Tibial nerve (tissue), 4 donors: ENCODE measurements at places on chromosomes 7 and 10. TPM values are rescaled to one million over a fixed set of nuclear protein-coding genes. Genes with fewer than 3 reads are reported as not detected.
A peak's percentile ranks its signal among the peaks of the same experiment; 100 is the strongest.

TPK1 gene
- total RNA-seq: 18.8 TPM

RAPGEF5 gene
- total RNA-seq: 75.3 TPM

SUGCT gene
- total RNA-seq: 2.7 TPM

ZNF22 gene
- 24.1 TPM for total RNA-seq

GRCh38 chr7:92880212-92881090, 44.1 kb upstream of the CDK6 start:
- DNase-seq: peak; percentile 32
- H3K36me3 ChIP-seq: no peaks in the 10 kb centered on the region
- no peak overlapping the region for H3K4me3 ChIP-seq
- H3K27ac ChIP-seq: no peak overlapping the region
- no peaks in the 10 kb centered on the region for H3K27me3 ChIP-seq
- H3K4me1 ChIP-seq: no peaks in the 10 kb centered on the region

WEE2 gene
- total RNA-seq: not detected

- H3K4me3 ChIP-seq: no peak overlapping the region
- no peak for DNase-seq
- no peaks in the 10 kb centered on the region for H3K27me3 ChIP-seq
- H3K27ac ChIP-seq: peak overlapping the region; percentile 66
- no peaks in the 10 kb centered on the region for H3K36me3 ChIP-seq
These were observed 114.6 kb upstream of the MEOX2 start for GRCh38 chr7:15801041-15801440.

- no peaks in the 10 kb centered on the region for H3K36me3 ChIP-seq
- DNase-seq: no peak
- H3K27ac ChIP-seq: no peak overlapping the region
- no peaks in the 10 kb centered on the region for H3K4me1 ChIP-seq
- no peaks in the 10 kb centered on the region for H3K27me3 ChIP-seq
These were observed 6.6 kb upstream of the SGPL1 start for GRCh38 chr10:70809011-70809611.

CDC14C gene
- not detected for total RNA-seq

- no peaks in the 10 kb centered on the region for H3K36me3 ChIP-seq
- H3K4me1 ChIP-seq: peaks cover 7% of the 10 kb centered on the region
These were observed 3.5 kb upstream of the CCDC126 start for GRCh38 chr7:23593706-23594105.

DNA sequence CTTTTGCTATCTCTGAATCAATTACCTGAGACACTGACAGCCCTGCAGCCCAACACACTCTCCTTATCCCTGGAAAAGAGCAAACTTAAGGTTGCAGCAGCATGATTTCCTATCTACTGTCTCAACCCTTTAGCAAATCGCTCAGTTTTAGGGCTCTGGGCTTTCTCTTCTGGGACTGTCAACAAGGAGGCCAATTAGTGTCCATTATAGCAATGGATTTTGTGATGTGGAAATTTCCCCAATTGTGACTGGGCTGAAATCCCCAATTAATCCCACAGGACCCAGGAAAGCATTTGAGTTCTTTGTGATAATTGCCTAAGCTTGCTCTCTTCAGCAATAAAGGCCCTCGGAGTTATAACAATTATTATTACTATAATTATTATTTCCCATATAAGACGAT, 197.0 kb downstream of the ZNF438 start:
- no peak for DNase-seq
- no peak overlapping the region for H3K4me3 ChIP-seq
- H3K27me3 ChIP-seq: no peaks in the 10 kb centered on the region
- H3K4me1 ChIP-seq: no peaks in the 10 kb centered on the region
- H3K36me3 ChIP-seq: peaks cover 18% of the 10 kb centered on the region

- H3K36me3 ChIP-seq: no peaks in the 10 kb centered on the region
- no peak overlapping the region for H3K27ac ChIP-seq
- no peaks in the 10 kb centered on the region for H3K4me1 ChIP-seq
- H3K27me3 ChIP-seq: no peaks in the 10 kb centered on the region
- no peak overlapping the region for H3K4me3 ChIP-seq
These were observed 115.6 kb downstream of the TFEC start for GRCh38 chr7:115914951-115915350.

SFTPA1 gene
- not detected for total RNA-seq

DNA sequence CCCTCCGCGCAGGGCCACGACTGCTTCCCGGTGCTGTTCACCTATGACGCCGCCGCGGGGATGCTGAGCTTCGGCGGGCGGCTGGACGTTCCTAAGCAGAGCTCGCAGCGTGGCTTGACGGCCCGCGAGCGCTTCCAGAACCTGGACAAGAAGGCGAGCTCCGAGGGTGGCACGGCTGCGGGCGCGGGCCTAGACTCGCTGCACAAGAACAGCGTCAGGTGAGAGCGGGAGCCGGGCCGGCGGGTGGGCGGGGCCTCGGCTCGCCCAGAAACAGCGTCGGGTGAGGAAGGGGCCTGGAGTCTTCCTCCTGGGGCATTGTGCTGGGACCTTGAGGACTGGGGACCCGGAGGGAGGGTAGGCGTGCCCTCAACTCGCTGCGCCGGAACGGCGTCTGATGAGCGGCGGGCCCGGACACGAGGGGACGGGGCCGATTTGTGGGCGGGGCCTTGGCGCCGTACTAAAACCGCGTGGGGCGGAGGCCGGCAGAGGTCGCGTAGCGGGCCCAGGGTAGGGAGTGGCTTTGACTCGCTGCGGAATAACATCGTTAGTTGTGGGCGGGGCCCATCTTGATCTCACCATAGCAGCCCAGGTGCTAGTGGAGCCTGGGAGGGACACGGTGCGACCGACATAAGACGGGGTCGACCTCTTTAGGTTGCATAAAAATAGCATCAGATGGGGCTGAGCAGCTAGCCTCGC, 15.6 kb downstream of the PDAP1 start:
- no peaks in the 10 kb centered on the region for H3K27me3 ChIP-seq
- peak overlapping the region; percentile 70 for H3K27ac ChIP-seq
- H3K36me3 ChIP-seq: no peaks in the 10 kb centered on the region
- peaks cover 21% of the 10 kb centered on the region for H3K4me1 ChIP-seq
- peak; percentile 52 for DNase-seq

MBL2 gene
- 0.22 TPM for total RNA-seq

DNA sequence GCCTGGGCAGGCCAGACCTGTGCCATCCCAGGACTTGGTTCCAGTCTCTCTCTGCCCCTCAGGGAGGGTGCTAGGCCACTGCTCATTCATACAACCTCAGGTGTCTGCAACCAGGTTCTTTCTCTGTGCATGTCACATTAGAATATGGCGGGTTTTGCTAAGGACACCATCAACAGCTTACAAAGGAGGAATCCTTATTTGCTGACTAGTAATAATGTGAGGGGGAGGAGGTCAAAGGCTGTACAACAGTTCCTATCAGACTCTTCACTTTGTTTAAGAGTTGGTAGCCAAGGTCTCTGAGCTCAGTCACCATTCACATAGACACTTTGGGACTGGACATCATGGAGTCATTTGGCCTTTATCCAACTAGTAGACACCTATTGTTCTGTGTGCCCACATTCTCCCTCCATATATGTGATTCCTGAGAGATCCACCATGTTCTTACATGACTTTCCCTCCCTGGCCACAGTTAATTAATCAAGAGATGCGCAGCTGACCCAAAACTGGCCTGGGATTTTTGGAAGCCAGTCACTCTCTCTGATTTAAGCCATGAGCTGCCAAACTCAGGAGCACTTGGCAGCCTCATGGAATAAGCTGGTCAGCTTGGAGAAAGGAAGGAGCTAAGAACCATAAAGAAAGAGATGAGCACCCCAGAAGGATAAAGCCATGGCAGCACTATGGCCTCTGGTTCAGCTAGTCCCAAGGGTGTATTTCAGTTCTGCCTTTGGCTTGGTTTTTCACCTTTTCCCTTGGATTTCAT, 51.2 kb downstream of the DPCD start:
- no peak overlapping the region for H3K27ac ChIP-seq
- H3K36me3 ChIP-seq: no peaks in the 10 kb centered on the region
- no peak for DNase-seq
- no peak overlapping the region for H3K4me3 ChIP-seq
- no peaks in the 10 kb centered on the region for H3K4me1 ChIP-seq

PLXNA4 gene
- total RNA-seq: 12.7 TPM

GRCh38 chr7:15602236-15602635, 40.4 kb upstream of the AGMO start:
- no peak for DNase-seq
- no peaks in the 10 kb centered on the region for H3K36me3 ChIP-seq
- no peaks in the 10 kb centered on the region for H3K27me3 ChIP-seq
- H3K4me3 ChIP-seq: no peak overlapping the region
- peaks cover 3% of the 10 kb centered on the region for H3K4me1 ChIP-seq

DNA sequence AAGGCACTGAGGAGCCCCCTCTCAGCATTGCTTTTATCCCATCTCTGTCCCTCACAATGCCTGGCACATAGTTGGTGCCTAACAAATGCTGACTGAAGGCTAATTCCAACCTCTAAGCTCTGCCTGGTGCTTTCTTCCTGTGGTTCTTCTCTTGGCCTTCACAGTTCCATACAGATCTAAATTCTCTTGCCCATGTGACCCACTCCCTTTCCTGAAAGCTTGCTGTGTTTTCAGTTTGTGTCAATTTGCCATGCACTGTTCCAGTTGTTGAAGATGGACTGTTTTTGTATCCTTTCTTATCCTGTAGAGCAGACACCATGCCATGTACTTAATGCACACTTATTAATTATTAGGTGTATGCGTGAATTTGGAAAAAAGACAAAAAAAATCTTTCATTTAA, 9.2 kb downstream of the TBXAS1 start:
- DNase-seq: no peak
- H3K4me1 ChIP-seq: no peaks in the 10 kb centered on the region
- H3K4me3 ChIP-seq: no peak overlapping the region
- no peaks in the 10 kb centered on the region for H3K27me3 ChIP-seq
- H3K36me3 ChIP-seq: no peaks in the 10 kb centered on the region

DNA sequence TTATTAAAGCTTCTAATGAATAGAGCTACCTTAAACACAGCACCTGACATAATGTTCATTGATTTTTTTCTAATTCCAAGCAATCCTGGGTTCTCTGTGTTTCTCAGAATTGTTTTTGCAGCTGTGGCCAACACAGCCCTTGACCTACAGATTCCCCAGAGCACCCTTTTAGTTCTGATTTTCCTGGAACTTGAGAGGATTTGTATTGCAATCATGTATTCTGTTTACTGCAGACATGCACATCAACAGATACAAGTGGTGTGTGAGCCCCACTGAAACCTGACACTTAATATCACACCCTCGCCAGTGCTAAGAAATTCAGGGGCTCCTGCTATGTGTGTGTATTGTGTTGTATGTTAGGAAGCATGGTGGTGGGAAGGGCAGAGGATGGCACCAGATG, 344.2 kb upstream of the POM121L12 start:
- H3K4me3 ChIP-seq: no peak overlapping the region
- no peak overlapping the region for H3K27ac ChIP-seq
- no peaks in the 10 kb centered on the region for H3K27me3 ChIP-seq
- DNase-seq: no peak
- no peaks in the 10 kb centered on the region for H3K36me3 ChIP-seq
- H3K4me1 ChIP-seq: no peaks in the 10 kb centered on the region

COL17A1 gene
- 0.22 TPM for total RNA-seq

GRCh38 chr7:94406696-94407095, 12.0 kb downstream of the COL1A2 start:
- no peak overlapping the region for H3K4me3 ChIP-seq
- DNase-seq: no peak
- no peaks in the 10 kb centered on the region for H3K36me3 ChIP-seq
- H3K4me1 ChIP-seq: no peaks in the 10 kb centered on the region
- no peak overlapping the region for H3K27ac ChIP-seq

INSYN2A gene
- total RNA-seq: not detected

CFAP69 gene
- total RNA-seq: 18.9 TPM

- no peaks in the 10 kb centered on the region for H3K4me1 ChIP-seq
- no peaks in the 10 kb centered on the region for H3K36me3 ChIP-seq
- H3K4me3 ChIP-seq: no peak overlapping the region
- H3K27ac ChIP-seq: no peak overlapping the region
- H3K27me3 ChIP-seq: no peaks in the 10 kb centered on the region
- DNase-seq: no peak
These were observed 309.4 kb downstream of the RPS24 start for GRCh38 chr10:78342827-78343653.

VWDE gene
- total RNA-seq: 12.6 TPM

DNA sequence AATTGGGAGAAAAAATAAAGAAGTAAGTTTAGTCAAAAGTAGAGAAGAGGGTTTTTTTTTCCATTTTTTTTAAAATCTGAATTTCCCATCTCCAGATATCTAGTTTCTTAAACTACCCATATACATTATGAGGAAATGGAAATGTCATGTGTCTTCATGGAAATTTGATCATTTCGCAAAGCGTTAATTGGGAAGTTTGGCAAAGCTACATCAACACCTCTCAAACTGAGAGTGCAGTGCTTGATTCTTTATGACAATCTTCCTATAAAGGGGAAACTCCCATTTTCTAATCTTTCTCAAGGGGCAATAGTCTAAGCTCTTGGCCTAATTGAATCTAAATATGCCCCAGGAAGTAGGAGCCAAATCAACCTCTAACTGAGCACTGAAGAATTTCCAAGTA, 110.4 kb upstream of the INHBA start:
- H3K36me3 ChIP-seq: no peaks in the 10 kb centered on the region
- H3K4me3 ChIP-seq: no peak overlapping the region
- H3K27ac ChIP-seq: no peak overlapping the region
- no peaks in the 10 kb centered on the region for H3K4me1 ChIP-seq

GRCh38 chr10:52688899-52689298, 83.7 kb downstream of the MBL2 start:
- no peak overlapping the region for H3K4me3 ChIP-seq
- DNase-seq: no peak
- no peaks in the 10 kb centered on the region for H3K4me1 ChIP-seq
- H3K27me3 ChIP-seq: no peaks in the 10 kb centered on the region

- no peak for DNase-seq
- H3K27me3 ChIP-seq: no peaks in the 10 kb centered on the region
- H3K27ac ChIP-seq: no peak overlapping the region
- no peak overlapping the region for H3K4me3 ChIP-seq
These were observed 39.2 kb downstream of the MEOX2 start for GRCh38 chr7:15647309-15647708.

- H3K4me3 ChIP-seq: no peak overlapping the region
- no peaks in the 10 kb centered on the region for H3K27me3 ChIP-seq
- no peak overlapping the region for H3K27ac ChIP-seq
These were observed 177.4 kb downstream of the ADK start for GRCh38 chr10:74328388-74328787.

DNA sequence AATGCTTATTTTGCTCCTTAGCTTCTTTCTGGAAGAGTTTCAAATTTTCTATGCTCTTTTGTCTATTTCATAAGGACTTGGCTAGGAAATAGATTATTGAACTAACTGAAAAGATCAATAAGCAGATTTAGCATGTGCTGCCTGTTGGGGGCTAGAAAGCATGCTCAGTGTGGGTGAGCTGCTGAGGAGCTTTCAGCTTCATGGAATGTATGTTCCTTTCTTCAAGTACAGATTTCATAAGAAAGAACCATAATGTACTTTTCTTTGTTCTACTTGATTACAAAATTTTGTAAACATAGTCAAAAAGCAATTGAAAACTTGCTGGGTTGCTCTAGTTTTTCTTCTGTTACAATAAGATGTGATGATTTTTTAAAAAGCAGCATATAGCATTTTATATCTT, 73.8 kb downstream of the TAF3 start:
- no peaks in the 10 kb centered on the region for H3K27me3 ChIP-seq
- no peak overlapping the region for H3K4me3 ChIP-seq
- no peaks in the 10 kb centered on the region for H3K4me1 ChIP-seq
- no peaks in the 10 kb centered on the region for H3K36me3 ChIP-seq
- no peak overlapping the region for H3K27ac ChIP-seq
- no peak for DNase-seq

EN2 gene
- under 0.01 TPM for total RNA-seq

ATP6V0A4 gene
- not detected for total RNA-seq
